Effector memory CD8-positive, alpha-beta T cell (primary cell): ENCODE measurements at places on chromosomes 7 and 10.

GRCh38 chr7:2750004-2750407, 62.0 kb downstream of the AMZ1 start:
- DNase-seq, result no peak

GRCh38 chr10:52463826-52464225, 149.7 kb downstream of the DKK1 start:
- DNase-seq, result no peak

DNA sequence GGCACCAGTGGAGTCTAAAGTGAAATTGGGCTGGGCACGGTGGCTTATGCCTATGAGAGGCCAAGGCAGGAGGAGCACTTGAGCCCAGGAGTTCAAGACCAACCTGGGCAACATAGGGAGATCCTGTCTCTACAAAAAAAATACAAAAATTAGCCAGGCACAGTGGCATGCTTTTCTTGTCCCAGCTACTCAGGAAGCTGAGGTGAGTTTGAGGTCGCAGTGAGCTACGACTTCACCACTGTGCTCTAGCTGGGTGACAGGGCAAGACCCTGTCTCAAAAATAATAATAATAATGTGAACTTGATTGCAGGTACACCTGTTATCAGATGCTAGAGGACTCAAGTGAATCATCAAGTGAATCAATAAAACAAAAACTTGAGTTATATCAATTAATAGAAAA, 108.0 kb downstream of the BTAF1 start:
- DNase-seq, result no peak

- DNase-seq, result no peak
Observed at GRCh38 chr7:116041615-116042014, 11.1 kb upstream of the TFEC start.
